ENCODE measurements at places on chromosomes 16 and 17. TPM values are rescaled to one million over a fixed set of nuclear protein-coding genes. Genes with fewer than 3 reads are reported as not detected.

The IL32 gene
- total RNA-seq = 0.82 TPM

DNA sequence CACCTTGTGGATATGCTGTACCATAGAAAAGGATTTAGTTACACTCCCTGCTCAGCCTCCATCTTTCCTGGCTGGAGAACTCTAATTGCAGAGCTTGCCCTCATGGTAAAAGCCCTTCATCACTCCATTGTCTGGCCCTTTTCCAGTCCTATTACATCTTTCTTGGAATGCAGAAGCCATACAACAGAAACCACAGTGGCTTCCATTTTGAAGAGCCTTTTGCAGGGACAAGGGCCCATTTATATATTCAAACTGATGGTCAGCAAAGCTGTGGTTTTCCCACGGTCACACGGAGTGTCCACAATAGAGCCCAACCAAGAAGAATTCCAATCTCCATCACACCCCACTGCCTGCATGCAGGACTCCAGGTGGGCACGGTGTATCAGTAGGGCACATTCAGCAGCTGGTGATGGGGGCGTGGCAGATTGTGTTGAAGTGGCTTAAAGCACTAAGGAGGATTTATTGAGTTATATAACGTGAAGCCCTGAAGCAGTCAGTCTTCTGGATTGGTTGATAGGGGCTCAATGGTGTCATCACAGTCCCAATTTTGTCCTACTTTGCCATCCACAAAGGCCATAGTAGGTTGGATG is 20.3 kb downstream of the COPRS start:
- DNase-seq = no peak

GRCh38 chr16:23967775-23968174 is 132.0 kb downstream of the PRKCB start:
- DNase-seq = no peak

- no peak for DNase-seq
Observed at GRCh38 chr17:4657678-4658077, 16.2 kb upstream of the ALOX15 start.

GRCh38 chr17:82019690-82020571 is 2.7 kb downstream of the CENPX start:
- DNase-seq = no peak

DNA sequence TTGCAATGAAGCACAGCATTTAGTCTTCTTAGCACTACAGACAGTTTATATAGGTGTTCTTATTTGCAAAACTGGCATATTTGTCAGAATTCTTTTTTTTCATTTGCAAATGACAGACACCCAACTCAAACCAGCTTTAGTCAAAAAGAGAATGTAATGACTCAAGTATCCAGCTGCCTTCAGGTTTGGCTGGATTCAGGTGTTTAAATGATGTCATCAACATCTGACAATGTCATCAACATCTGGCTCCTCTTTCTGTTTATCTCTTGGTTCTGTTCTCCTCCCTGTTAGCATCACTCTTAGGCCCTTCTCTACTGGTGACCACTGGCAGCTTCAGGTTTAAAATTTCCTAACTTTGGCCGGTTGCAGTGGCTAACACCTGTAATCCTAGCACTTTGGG is 18.9 kb downstream of the TMC5 start:
- DNase-seq = no peak

GRCh38 chr16:30766933-30767284 is 4.8 kb downstream of the RNF40 start:
- no peak for DNase-seq

- DNase-seq = no peak
Observed at GRCh38 chr17:13525876-13526275, 75.9 kb downstream of the HS3ST3A1 start.

DNA sequence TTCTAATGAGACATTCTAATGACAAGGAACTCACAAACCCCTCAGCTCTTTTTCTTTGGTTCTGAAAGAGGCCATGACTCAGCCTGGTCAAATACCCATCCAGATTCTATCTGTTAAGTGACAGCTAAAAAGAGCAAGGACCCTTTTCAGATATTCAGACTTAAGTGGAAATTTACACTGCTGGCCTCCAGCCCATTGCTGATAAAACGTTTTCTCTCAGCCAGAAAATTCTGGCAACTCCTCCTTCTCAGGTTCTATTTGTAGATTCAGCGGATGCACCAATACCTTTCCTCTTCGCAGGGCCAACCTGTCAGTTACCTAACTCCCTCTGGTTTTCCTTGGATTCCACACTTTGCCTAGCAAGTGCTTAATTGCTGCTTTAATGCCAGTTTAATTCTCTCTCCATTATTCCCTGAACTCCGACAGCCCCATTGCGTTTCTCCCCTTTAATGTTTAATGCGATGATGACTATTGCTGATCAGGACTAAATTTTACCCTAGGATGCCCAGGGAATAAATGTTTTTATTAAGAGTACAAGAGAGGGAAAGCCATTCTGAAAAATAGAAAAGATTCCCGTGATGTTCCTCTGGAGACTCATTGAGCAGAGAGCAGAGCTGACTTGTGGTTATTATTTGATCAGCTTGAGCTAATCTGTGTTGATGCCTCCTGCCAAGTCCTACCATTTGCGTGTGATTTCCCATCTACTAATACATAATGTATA is 35.9 kb upstream of the TOM1L1 start:
- no peak for DNase-seq
